HFFc6 (cell line): ENCODE measurements at places on chromosomes 6 and 20.

- no peak for DNase-seq
Measured at GRCh38 chr6:51578362-51578761, 509.1 kb downstream of the PKHD1 start.

GRCh38 chr6:196543-196942 lies 95.7 kb upstream of the DUSP22 start:
- DNase-seq = no peak

- DNase-seq = no peak
Measured at GRCh38 chr6:16473184-16473907, 235.0 kb downstream of the GMPR start.

- DNase-seq = no peak
Measured at GRCh38 chr20:14049111-14049510, 53.8 kb downstream of the MACROD2 start.

DNA sequence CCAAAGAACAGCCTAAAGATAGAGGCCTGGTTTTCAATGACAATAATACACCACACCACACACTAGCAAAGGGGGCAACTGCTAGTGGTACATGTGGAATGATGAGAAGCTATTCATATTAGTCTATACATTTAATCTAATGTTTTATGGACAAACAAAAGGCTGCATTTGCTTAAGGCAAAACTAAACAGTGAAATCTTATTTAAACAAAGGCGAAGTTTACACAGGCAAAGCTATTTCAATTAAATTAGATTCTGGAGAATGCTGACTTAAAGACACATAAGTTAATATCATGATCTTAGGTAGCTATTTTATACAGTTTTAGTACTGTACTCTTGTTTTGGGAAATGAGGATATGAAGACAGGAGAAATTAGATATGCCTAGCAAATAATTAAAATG lies 53.9 kb upstream of the SIM1 start:
- DNase-seq = no peak

- DNase-seq = no peak
Measured at GRCh38 chr6:146805546-146806325, 207.0 kb downstream of the ADGB start.

- DNase-seq = no peak
Measured at GRCh38 chr6:17638212-17638715, 38.2 kb downstream of the FAM8A1 start.

GRCh38 chr6:119237177-119237715 lies 112.3 kb downstream of the MAN1A1 start:
- no peak for DNase-seq

- DNase-seq = no peak
Measured at GRCh38 chr6:72643214-72643613, 21.4 kb downstream of the KCNQ5 start.

DNA sequence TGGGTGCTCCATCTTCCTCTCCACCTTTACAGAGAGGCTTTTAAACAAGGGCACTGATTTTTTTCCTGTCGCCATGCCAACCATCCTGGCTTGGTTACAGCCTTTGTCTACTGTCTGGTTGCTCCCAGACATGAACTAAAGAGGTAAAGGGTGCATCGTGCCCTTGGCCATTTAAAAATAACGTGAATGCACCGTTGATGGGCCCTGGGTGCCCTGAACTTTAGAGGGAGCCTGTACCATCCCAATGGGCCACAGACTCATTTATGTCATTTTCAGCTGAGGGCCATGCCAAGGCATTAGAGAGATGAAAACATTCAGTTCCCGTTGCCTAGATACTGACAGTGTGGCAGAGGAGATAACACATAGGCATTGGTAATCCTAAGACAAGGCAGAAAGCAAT lies 23.3 kb downstream of the TMC2 start:
- DNase-seq = no peak

- peak; percentile 69 for DNase-seq
Measured at GRCh38 chr6:111468329-111469012, 14.5 kb downstream of the REV3L start.

- no peak for DNase-seq
Measured at GRCh38 chr20:49909499-49910339, 5.6 kb downstream of the SPATA2 start.

- peak; percentile 20 for DNase-seq
Measured at GRCh38 chr6:6915813-6916547, 191.8 kb upstream of the RREB1 start.

- no peak for DNase-seq
Measured at GRCh38 chr6:14641423-14642135, 524.0 kb downstream of the CD83 start.

DNA sequence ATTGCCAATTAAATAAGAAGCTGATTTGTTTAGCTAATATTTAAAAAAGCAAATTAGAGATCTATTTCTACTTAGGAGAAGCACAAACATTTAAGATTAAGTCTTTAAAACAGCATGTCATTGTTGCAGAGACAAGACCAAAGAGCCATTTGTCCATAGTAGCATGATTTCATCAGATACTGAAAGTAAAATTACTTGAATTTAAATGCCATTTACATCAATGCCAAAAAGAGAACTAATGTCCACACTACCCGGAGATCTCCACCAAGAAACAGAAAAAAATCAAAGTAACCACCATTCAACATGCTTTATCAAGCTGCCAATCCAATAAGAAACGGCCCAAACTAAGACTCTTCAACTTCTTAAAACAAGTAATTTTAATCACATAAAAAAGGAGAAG lies 15.7 kb downstream of the AURKA start:
- DNase-seq = no peak

- no peak for DNase-seq
Measured at GRCh38 chr6:104252276-104252675, 607.4 kb downstream of the HACE1 start.

DNA sequence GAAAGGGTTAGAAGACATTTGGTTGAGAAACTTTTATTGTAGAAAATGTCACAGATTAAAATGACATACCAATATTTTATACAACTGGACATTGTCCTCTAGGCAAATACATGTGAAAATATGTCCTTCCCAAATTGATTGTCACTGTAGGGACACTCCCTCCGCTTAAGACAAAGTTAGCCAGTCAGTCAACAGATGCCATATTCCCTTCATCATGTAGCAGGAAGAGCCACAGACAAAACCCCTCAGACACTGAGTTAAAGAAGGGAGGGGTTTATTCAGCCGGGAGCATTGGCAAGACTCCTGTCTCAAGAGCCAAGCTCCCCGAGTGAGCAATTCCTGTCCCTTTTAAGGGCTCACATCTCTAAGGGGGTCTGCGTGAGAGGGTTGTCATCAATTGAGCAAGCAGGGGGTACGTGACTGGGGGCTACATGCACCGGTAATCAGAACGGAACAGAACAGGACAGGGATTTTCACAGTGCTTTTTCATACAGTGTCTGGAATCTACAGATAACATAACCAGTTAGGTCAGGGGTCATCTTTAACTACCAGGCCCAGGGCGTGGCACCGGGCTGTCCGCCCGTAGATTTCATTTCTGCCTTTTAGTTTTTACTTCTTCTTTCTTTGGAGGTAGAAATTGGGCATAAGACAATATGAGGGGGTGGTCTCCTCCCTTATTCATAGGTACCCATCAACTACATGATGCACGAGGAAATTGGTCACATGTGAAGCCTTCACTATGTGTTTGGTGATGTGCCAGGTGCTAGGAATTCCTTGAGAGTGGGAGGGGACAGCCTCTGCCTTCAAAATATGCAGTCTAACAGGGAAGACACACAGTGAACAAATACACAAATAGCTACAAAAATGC lies 155.7 kb upstream of the CDYL start:
- DNase-seq = no peak

DNA sequence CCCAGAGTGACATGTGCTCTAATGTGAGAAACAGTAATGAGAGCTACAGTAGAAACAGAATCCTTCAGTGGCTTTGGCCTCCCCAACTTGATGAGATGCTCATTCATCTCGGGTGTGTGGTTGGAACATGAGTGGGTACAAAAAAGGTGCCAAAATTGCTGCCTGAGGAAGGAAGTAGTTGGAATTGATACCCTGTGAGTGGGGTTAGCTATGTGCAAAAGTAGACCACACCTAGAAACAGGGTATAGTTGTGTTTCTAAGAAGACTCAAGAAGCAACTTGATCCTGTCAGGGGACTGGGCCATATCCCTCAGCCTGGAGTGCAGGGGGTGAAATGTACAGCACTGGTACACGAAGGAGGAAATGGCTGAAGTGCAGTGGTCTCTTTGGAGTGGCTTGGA lies 206.4 kb upstream of the SUPT3H start:
- no peak for DNase-seq

DNA sequence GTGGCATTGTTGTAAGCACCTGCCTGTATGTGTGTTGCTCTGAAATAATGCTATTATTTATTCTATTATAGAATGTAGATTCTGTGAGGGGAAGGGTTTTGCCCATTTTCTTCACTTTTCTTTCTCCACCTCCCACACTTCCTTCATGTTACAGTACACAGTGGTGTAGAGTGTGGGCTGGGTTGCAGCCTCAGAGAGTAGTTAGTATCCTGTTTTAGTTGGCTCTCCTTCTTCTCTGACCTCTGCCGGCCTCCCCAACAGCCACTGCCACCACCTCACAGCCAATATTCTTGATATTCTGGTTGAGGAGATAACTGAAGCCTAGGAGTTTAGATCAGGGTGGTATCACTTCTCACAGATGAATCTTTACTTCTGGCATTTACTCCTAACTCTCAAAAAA lies 143.4 kb downstream of the BCKDHB start:
- DNase-seq = no peak

GRCh38 chr6:31004794-31005193 lies 5.5 kb upstream of the MUC22 start:
- no peak for DNase-seq

- no peak for DNase-seq
Measured at GRCh38 chr6:138439546-138439945, 35.5 kb downstream of the HEBP2 start.

DNA sequence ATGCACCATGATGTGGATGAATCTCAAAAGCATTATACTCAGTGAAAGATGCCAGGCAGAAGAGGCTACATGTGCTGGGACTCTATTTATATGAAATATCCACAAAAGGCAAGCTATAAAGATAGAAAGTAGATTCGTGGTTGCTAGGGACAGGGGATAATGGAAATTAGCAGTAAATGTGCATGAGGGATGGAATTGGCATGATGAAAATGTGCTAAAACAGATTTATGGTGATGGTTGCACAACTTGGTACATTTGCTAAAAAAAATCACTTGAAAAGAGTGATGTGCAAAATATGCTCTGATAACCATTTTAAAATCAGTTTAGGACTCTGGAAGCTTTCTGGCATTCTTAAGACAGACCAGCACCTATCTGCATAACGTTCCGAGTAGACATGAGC lies 61.6 kb downstream of the ALDH8A1 start:
- DNase-seq = no peak

DNA sequence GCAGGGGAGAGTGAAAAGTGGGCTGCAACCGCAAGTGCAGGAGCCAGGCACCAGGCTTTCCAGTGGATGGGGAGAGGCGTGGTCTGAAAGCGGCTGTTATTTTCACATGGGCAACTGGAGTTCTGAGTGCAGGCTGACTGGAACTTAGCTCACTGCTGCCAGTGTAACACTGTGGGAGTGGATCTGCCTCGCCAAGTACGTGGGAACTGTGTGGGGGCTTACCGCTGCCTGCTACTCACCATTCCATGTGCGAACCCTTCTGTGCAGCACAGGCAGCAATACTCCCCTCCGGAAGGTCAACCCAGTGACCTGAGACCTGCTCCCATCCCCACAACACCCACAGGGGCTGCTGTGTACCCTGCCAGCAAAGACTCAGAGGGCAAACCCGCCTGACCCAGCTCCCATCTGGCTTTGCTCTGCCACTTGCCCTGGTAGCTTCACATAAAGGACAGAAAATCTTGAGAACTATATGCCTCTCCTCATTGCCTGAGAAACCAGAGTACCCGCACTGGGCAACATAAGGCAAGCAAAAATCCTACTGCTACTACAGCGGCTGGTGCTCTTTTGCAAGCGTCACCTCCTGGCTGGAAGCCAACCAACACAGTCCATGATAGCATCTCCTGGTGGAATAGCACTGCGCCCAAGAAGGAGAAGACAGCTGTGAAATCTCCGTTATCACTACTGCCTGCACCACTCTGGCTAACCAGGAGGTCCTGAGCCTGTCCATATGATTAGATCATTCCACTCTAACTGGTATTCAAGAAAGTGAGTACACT lies 54.4 kb upstream of the SIRPG start:
- no peak for DNase-seq
